ENCODE measurements at places on chromosomes 3 and 15. TPM values are rescaled to one million over a fixed set of nuclear protein-coding genes. Genes with fewer than 3 reads are reported as not detected.

DNA sequence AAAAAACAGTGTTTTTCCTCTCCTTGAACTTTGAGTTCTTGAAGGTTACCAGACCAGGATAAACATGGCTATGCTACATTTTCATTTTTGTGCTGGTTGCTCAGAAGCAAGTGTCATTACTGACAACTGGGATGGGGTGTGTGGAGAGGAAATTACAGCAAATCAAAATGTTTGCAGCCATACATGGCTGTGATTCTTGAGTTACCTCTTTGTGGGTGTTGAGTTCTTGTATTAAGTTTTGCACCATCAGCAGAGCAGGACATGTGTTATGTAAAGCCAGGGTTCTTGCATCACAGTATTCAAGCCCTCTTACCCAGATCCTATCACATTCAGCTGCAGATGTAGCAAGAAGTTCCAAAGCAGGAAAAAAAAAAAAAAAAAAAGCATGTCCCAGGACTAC lies 53.9 kb upstream of the ATOSA start:
- DNase-seq: no peak

- no peak for DNase-seq
These were observed 32.1 kb downstream of the CTXND1 start for GRCh38 chr15:80219955-80220354.

GRCh38 chr15:100856867-100857266 lies 22.8 kb upstream of the ALDH1A3 start:
- DNase-seq: no peak

- DNase-seq: no peak
These were observed 38.7 kb downstream of the SENP8 start for GRCh38 chr15:72156928-72157327.

DNA sequence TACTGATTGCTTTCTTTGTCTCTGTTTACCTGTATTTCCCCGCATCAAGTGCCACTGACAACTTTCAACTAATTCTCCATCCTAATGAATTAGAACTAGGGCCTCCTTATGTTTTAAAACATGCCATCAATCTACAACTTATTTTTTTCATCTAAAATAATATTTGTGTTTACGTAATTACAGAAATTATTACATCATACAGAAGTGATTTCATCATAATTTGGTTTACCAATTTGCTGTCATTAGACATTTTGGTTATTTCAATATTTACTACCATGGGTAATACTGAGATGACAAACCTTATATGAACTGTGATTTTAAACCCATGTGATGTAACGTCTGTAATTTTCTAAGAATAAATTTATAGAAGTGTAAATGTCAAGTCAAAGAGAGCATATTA lies 468.0 kb upstream of the IL12A start:
- no peak for DNase-seq

DNA sequence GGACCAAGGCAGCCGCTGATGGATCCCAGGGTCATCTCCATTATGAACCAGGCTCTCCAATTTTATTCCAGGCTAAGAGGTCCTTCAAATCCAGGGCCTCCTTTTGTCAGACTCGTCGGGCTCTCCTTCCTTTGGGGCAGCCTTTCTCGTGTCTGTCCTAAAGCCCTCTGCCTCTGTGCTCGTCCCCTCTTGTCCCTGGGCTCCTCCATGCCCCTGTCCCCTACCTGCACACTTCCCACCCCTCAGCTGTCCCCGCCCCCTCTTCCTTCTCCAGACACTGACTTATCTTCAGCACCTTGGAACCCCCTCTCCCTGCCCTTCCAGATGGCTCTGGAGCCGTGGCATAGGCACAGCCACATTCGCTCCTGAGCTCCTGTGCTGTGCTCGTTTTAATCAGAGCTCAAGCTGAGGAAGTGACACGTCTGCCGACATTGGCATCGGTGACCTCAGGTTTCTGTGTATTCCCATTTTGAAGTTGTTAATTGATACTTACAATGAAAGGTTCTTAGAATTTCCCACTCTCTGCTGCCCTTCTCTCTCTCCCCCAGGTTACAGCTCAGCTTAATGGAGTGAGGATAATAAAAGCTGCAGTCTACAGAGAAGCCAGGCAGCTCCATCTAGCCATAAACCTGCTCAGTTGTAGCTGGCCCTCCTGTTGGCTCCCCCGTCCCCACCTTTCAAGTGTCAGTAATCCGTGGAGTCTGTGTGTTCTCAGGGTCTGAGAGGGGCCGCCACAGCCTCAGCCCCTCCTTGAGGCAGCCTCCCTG lies 51.1 kb upstream of the SEC22A start:
- DNase-seq: no peak

DNA sequence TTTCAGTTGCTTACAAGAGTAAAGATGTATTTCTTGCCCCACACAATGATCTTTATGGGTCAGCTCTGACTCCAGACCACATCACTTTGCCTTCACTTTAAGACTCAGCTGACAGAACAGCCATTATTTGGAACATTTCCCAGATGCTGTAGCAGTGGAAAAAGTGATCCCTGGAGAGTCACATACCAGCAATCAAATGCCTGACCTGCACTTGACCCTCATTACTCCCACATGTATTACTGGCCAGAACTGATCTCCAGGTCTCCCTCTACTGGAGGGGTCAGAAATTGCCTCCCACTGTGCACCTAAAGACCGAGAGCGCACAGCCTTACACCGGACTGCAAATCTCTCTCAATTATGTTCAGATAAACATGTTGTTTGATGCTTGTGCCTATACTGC lies 88.6 kb upstream of the ZNF385D start:
- DNase-seq: no peak

GRCh38 chr15:22808761-22809280 lies 22.4 kb downstream of the NIPA1 start:
- no peak for DNase-seq

- no peak for DNase-seq
These were observed 86.4 kb downstream of the TBL1XR1 start for GRCh38 chr3:177110895-177111294.

DNA sequence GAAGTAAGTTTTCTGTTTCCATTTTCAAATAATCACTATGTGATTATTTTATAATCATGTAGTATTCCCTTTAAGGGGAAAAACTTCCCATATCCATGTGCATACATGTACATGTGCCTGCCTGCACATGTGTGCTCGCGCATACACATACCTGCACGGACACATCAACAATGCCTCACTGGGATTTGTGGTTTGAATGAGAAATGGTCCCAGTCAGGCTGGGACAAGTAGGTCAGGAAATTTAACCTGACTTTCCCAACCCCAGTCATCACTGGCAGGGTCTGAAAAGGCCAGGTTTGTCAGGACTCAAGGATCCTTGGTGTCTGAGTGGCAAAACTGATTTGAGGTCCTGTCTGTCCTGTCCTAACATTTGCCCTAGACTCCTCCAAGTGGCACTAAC lies 109.3 kb upstream of the MRPS22 start:
- DNase-seq: no peak

DNA sequence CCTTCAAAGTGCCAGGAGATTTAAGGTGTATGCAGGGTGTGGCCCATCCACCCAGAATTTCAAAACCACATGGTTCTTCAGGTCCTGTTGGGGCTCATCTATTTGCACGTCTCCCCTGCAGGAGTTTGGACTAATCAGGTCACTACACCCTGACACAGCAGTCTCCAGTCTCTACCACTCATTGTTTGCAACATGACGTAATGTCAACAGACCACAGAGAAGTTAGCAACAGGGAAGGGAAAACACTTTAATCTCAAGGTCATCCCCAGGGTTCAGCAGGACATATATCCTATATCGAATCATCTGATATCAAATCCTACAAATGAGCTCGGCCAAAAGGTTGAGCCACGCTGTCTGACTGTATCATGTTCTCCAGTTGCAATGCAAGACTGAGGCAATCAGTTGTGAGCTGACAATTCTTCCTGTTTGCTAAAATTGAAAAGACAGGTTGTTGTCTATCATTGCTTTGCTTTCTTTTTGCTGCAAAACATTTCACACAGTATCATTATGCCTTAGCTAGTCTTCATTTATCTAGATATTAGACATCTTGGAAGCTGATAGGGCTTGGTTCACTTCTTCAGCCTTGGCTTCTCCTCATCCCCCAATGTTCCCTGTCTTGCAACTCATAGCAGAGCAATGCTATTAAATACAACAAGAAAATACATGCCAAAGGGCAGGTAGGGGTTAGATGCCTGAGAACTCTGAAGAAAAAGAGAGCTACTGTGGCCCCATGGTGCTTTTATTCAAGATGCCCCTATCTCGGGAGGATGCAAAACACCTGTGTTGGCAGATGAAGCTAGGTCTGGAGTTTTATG lies 13.4 kb upstream of the LEKR1 start:
- DNase-seq: no peak

GRCh38 chr3:126508564-126508964 lies 9.0 kb downstream of the UROC1 start:
- DNase-seq: no peak

GRCh38 chr15:57282686-57283085 lies 93.6 kb upstream of the CGNL1 start:
- no peak for DNase-seq

DNA sequence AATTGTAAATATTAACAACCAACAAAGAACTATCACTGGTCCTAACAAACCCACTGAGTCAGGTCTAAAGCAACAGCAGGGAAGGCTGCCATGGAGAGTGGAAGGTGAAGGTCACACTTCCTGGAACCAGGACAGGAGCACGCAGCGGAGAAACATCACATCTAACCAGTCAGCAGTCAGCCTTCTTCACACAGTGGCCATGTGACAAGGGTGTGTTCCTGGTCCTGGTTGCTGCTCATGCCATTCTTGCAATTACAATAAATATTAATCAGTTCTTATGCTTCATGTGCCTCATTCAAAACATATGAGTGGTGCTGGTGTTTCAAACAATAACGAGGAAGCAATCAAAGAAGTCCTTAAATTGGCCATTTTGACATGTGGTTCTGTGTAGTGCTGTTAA lies 162.8 kb downstream of the ARRDC4 start:
- no peak for DNase-seq

The GRIP2 gene
- 11.2 TPM for total RNA-seq

The ABCF3 gene
- total RNA-seq: 60.8 TPM

The COL8A1 gene
- 0.18 TPM for total RNA-seq

The TIGIT gene
- total RNA-seq: not detected

The SERPINI2 gene
- total RNA-seq: 1.8 TPM

The INSYN1 gene
- total RNA-seq: 4.5 TPM

The SPTSSB gene
- total RNA-seq: 30.1 TPM

Measured in progenitor cell of endocrine pancreas (in vitro differentiated cells).